ENCODE measurements at places on chromosomes 1 and 21.

- no peak for DNase-seq
These were observed 15.1 kb upstream of the IL22RA1 start for GRCh38 chr1:24157918-24158481.

GRCh38 chr1:17309426-17310067 lies 1.6 kb downstream of the PADI4 start:
- no peak for DNase-seq

DNA sequence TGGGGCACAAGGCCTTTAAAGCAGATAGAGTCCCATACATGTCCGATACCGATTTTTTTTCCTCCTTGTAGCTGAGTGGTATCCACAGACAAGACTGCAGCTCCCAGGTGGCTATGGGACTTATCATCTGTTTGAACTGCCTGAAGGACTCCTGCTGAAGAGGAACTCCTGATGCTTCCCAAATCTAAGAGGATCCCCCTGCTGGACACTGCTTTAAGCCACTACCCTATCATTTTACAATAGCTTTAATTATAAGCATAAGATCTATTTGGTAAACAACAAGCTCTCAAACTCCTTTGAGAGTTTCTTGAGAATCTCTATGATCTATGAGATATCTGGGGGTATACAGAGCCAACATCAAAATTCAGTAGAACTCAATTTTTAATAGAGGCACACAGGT lies 11.7 kb downstream of the NDC1 start:
- no peak for DNase-seq

GRCh38 chr1:248751635-248752034 lies 3.9 kb downstream of the LYPD8 start:
- DNase-seq: no peak

DNA sequence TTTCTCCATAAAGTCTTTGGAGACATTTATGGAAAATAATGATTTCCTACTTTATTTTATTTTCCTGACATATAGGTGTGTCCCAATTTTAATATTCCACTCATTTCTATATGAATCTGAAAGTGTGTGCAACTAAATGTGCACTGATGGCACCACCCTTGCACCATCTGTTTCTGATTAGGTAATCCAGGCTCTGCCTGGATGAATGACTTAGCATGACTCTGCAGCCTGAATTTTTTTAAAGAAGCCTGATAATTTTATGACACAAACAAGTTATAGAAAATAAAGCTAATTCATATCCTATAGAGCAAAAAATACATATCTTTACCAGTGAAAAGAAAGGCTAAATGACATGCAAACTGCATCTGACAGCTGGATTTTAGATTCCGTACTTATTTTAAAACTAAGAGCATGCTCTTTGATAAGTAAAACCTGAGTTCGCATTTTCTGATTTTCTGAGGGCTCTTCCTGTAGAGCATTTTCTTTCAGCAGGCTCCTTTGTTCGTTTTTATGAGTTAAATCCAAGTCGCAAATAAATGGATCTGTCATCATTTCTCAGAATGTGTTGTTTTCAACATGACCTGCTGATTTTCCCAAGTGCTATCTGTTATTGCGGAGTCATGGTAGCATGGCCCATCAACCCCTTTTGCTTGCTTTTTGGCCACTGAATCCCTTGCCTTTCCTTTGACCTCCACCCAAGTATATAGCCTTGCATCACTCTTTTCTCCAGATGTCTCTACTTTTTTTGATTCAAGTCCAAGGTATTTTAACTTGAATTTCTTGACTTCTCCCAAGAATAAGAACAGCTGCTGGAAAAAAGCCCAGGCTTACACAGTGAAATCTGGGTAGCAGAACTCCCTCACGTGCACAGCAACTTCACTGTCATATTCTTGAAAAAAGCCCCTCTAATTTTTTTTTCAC lies 52.8 kb upstream of the LYPLAL1 start:
- peak; percentile 4 for DNase-seq

GRCh38 chr1:62722796-62723195 lies 34.6 kb upstream of the DOCK7 start:
- DNase-seq: peak; percentile 82
